NCI-H345 (cell line): ENCODE measurements at places on chromosomes 4 and X.

- peak; percentile 80 for DNase-seq
Measured at GRCh38 chrX:134460005-134460861, at the start of gene HPRT1. Gene HPRT1, plus strand, starts transcription at chrX:134460165. Its CDS starts 147 bp downstream, at chrX:134460312.

DNA sequence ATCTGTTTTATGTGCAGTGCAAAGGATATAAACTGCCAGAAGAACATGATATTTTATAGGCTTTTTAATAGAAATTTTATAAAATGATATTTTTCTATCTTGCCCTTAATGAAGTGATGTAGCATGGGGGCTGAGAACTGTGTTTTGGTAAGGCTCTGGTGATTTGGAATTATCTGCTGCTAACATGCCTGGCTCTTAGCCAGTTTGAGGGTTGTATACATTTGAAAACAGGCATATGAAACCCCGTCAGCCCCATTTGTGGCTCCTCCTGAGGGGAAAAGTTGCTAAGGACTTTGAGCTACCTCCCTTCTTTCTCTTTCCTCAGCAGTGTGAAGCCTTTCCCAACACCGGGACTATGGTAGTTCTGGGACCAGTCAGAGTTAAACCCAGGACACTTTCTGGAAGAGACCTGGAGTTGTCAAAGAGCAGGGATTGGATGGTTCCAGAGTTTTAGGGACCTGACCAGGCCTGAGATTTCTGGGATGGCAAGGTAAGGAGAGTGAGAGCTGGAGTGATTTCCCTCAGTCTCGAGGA lies 4.7 kb downstream of the SFRP2 start:
- no peak for DNase-seq

GRCh38 chr4:148955564-148956297 lies 513.5 kb upstream of the NR3C2 start:
- DNase-seq, result no peak

DNA sequence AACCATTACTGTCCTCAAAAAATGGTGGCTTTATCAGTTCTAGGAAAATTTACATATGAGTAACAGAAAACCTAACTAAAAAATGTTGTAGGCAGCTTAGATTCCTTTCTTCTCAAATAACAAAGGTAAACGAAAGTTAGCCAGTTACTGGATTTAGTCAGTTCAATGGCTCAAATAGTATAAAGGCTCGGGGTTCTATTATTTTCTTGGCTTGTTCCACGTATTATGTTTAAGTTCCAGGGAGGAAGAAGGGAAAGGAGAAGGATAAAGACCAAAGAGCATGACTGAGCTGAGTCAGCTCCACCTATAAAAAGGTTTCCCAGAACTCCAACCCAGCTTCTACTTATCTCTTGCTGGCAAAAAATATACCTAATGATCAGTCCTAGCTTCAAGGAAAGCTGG lies 41.0 kb upstream of the MAB21L2 start:
- no peak for DNase-seq

DNA sequence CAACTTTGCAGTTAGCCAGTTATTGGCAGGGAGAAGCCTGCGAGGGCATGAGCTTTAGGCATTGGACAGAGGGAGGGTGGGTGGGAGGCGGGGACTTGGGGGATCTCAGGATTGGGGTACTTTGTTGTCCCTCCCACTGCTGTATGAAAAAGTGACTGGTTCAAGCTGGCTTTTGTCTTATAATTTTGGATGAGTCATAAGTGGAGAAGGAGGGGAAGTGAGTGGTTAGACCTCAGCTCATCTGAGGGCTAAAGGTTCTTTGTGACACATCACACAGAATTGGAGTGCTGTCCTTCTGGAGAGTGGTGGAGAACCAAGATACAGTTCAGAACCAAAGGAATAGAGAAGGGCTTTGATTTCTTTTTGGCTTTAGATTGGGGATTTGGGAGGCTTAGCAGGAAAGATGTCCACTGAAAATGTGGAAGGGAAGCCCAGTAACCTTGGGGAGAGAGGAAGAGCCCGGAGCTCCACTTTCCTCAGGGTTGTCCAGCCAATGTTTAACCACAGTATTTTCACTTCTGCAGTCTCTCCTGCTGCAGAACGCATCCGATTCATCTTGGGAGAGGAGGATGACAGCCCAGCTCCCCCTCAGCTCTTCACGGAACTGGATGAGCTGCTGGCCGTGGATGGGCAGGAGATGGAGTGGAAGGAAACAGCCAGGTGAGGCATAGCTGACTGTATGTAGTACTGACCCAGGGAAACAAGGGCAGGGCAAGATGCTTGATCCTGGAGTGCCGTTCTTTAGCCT lies at the start of gene SLC4A4:
TSS of gene SLC4A4 (plus strand) at position 175 of the 748 bp plus-strand sequence.
- no peak for DNase-seq

GRCh38 chr4:41174444-41174843 lies 39.9 kb downstream of the APBB2 start:
- DNase-seq, result no peak

- peak; percentile 36 for DNase-seq
Measured at GRCh38 chr4:90419124-90419711, 292.0 kb downstream of the CCSER1 start.

GRCh38 chr4:99950913-99951254 lies 809 bp upstream of the H2AZ1 start:
- no peak for DNase-seq

DNA sequence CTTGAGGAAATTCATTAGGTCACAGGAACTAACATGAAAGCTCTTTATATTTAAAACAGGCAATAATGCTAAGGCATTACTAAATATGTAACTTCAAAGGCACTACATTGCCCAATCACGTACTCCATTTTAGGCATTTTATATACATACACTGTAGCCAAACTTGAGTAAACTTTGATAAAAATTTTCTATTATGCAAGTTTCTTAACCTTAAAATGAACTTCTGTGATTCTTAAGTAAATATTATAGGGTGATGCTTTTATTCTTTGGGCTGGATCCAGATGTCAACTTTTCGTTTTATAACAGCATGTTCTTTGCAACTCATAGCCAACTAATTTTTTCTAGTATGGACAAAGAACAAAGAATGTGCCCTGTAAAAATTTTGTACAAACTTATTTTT lies 28.3 kb upstream of the MAP9 start:
- no peak for DNase-seq

DNA sequence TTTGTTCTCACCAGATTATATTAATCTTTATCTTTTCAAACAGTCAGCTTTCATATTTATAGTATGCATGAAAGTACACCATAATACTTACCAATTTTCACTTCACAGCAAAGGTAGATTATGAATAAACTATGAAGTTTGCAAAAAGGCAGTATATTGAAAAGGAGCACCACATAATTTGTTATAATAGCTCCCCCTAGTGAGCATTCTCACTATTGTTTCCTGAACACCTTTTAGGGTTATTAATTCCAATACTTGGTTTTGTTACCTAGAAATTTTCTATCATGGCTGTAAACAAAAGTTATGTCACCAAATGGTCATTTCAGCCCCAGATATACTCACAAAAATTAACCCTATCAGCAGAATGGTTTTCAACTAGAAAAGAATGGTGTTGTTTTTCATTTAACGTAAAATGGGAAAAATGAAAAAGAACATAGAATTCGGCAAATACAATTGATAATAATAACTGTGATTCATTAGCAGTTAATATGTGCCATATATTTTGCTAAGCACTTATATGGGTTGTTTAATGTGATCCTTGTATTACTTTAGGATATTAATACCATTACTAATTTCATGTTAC lies 30.2 kb upstream of the NKX6-1 start:
- peak; percentile 6 for DNase-seq

DNA sequence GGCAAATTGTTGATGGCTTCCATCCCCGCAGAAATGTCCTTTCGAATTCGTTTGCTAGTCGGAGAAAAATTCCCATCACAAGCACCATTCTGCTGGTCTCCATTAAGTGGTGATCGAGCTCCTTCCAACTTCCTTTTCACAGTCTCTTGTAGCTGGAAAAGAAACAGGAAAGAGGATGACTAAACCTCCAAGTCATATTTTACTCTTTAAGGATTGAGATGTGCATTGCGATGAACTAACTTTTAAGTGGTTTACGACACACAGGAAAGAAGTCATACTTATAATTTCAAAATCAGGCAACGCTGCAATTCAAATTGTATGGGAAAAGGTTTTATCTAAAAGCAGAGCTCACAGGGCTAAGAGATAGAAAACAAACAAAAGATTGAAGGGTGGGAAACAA lies 225.2 kb downstream of the MGST2 start:
- no peak for DNase-seq

DNA sequence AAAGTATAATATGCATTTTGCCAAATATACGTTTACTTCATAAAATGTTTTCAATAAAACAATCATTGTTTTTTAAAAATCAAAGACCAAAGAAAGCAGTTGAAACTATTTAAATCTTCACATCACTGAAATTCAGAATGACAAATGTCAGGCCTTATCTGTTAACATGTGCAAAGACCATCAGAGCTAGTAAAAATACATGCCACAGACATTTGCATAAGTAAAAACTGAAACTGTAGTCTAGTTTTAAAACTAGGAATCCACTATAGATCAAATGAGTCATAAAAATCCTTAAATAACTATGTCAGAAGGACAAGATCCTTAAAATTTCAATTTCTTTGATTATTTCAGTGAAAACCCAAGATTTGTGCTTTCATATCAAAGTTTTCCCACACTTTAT lies 24.8 kb downstream of the KLHL15 start:
- no peak for DNase-seq

GRCh38 chrX:40157228-40158035 lies 59.7 kb upstream of the BCOR start:
- DNase-seq, result no peak

DNA sequence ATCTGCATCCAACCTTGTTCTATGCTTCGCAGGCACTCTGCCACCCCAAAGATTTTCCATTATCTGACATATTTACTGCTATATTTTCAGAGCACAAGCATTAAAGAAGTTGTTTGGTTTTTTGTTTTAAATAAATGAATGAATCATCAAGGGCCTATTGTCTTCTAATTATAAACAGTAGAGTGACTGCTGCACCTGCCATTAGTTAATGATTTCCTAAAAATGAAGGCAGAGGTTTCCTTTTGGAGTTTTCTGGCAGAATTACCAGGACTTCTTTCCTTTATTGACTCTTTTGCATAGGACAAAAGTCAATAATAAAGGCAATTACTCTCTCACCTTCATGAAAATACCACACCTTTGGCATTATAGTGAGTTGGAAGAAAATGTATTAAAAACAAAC lies 238.1 kb downstream of the INPP4B start:
- no peak for DNase-seq

DNA sequence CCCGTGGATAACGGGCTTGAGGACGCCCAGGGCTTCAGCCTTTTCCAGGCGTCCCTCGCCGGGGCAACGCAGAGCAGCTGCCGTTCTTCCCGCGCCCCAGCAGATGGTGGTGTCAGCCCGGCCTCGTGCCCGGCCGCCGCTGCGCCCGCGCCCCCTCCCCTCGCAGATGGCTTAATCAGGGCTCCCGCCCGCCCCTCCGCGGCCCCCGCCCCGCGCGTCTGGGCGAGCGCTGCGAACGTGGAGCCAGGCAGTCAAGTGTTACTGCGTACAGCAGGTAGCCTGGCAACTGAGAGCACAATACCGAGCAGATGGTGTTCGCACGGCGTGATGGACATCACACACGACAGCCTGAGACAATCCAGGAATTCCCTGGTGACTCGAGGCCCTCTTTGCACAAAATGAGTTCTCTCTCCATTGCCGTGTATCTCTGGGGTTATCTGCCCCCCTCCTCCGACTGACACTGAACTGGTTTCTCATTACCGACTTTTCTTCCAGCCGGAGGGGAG lies 69.3 kb downstream of the MGST2 start:
- DNase-seq, result peak; percentile 95

DNA sequence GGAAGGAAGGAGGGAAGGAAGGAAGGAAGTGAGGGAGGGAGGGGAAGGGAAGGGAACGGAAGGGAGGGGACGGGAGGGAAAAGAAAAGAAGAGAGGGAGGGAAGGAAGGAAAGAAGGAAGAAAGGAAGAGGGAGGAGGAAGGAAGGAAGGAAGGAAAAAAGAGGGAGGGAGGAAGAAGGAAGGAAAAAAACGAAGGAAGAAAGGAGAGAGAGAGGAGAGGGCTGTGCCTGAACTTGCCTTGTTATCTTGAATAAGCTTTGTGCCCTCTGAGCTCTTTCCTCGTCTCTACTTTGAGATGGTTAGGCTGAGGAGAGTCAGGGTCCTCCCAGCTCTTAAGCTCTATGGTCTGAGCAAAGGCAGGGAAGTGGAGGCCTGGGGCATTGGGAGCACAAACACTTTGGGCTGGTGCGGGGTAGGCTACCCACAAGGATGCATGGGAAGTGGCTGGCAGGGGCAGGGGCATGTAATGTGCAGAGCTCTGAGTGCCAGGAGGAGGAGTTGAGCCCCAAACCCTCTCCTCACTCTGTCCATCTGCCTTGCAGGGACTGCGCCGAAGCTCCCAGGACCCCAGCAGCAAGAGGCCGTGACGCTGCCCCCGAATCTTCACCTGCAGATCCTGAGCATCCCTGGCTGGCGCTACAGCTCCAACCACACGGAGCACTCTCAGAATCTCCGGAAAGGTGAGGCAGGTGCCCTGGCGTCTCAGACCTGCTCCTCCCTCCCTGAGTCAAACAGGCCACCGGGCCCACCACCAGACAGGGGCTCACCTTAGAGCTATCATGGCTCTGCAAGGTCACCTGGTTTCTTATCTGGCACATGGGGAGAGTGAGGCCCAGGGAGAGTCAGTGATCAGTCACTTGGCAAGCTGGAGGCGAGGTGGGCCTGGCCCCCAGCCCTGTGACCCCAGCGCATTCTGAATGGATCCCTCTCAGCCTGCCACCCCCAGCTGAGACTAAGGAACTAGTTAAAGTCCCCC lies 26.5 kb upstream of the MRFAP1 start:
- DNase-seq, result no peak

- no peak for DNase-seq
Measured at GRCh38 chr4:138037696-138038095, 204.5 kb downstream of the SLC7A11 start.

GRCh38 chr4:26782168-26782829 lies 78.3 kb upstream of the STIM2 start:
- DNase-seq, result no peak

- no peak for DNase-seq
Measured at GRCh38 chr4:153295131-153295755, 49.2 kb upstream of the MND1 start.

- DNase-seq, result peak; percentile 62
Measured at GRCh38 chr4:30716681-30717207, 3.4 kb upstream of the PCDH7 start.

GRCh38 chr4:6275898-6276806 lies 6.5 kb downstream of the WFS1 start:
- DNase-seq, result no peak

- no peak for DNase-seq
Measured at GRCh38 chrX:69369999-69370398, 134.1 kb upstream of the NALF2 start.

DNA sequence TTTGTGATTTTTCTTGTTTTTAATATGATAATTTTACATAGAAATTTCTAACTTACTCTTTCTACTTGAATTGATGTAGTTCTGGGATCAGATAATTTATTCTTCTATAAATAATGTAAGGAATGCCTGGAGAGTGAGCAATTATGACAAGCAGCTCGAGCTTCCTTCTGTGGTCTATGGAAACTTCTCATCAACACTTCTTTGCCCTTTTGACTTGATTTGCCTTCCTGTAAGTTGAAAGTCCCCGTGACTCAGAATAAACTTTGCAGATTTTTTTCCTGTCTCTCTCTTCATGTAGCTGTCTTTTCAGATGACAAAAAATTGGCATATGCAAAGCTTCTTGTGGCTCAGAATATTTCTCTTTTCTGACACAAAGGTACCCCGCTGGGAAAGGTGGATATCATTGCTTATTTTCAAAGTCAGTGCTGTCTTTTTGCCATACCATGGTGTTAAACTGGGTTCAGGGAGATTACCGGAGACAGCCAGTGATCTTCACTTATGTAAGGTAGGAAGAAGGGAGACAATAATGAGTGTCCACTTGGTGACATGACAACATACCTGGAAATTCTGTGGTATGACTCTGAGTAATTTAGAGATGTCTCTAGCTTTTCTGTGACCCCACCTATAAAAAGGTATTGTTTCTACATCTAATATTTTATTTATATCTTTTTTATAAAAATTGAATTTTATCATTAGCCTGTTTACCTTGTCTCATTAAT lies 278.6 kb upstream of the GNPDA2 start:
- no peak for DNase-seq
